ENCODE measurements at places on chromosomes 2 and 18. TPM values are rescaled to one million over a fixed set of nuclear protein-coding genes. Genes with fewer than 3 reads are reported as not detected.

The TRABD2A gene
- total RNA-seq: 6.5 TPM

The VWC2L gene
- not detected for total RNA-seq

DNA sequence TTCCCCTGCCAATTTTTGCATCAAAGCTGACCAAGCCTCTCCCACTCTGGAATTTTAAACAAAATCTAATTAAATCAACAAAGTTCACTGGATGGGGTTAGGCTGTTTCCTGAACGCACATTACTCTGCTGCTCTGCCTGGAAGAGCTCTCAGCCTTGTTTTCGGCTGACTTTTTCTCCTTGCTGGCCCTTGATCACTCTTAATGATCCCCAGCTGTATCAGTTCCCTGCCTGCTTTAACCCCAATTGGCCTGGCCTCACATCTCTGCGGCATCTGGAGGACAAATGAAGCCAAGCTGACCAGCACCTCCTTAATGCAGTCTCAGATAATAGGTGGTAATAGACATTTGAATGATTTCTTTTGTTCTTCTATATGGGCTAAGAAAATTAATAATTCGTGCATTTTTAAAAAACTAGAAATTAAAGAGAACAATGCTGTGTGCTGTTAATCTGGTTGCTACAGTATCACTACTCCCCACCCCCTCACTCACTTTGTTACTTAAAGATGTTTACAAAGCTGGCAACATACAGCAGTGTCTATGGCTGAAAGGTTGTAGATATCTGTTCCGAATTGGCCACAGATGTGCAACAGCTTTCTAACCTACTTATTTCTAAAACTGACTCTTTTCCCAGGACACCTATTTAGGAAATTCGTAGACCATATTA, 415.2 kb upstream of the KCNH7 start:
- no peaks in the 10 kb centered on the region for H3K36me3 ChIP-seq
- H3K27ac ChIP-seq: no peak overlapping the region
- no peak overlapping the region for H3K4me3 ChIP-seq
- H3K4me1 ChIP-seq: no peaks in the 10 kb centered on the region
- no peaks in the 10 kb centered on the region for H3K27me3 ChIP-seq
- DNase-seq: no peak

The ACTG2 gene
- 37.9 TPM for total RNA-seq

The DNAJC5G gene
- total RNA-seq: not detected

Data from upper lobe of right lung (tissue), 1 donor.